ENCODE measurements at places on chromosomes 6 and 20.

GRCh38 chr6:126268092-126268491, 71.8 kb upstream of the CENPW start:
- no peak for DNase-seq

DNA sequence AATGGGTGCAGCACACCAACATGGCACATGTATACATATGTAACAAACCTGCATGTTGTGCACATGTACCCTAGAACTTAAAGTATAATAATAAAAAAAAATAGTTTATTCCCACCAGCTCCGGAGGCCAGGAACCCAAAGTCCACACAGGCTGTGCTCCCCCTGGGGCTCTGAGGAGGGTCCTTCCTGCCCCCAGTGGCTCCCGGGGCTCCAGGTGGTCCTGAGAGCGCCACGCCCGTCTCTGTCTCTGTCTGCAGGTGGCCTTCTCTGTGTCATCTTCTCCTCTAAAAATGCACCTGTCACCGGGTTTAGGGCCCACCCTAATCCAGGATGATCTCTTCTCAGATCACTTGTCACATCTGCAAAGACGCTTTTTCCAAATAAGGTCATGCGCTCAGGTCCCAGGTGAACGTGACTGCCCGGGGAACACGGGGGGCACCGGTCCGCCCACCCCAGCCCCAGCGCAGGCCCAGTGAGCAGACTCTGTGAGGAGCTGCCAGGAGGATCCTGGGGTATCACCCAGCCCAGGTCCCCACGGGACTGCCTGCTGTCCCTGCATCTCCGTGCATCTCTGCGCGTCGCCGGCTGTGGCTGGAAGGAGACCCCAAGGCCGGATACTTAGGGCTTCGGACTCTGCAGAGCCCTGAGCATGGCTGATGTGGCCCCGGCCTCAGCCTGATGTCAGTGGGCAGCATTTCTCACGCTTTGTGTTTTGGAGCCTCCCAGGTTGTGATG, 11.8 kb downstream of the SLCO4A1 start:
- DNase-seq = no peak

DNA sequence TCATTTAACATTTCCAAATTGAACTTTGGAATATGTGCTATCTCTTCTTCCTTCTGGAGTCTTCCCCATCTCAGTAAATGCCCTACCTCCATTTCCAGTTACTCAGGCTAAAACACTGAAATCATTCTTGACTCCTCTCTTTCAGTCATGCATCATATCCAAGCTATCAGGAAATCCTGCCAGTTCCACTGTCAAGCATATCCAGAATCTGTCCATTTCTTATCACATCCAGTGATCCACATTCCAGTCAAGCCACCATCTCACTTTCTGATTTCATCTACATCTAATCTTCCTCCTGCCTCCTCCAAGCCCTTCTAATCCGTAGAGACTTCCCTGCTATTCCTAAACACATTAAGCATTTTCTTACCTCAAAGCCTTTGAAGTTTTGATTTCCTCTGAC, 15.3 kb upstream of the TBC1D32 start:
- no peak for DNase-seq

DNA sequence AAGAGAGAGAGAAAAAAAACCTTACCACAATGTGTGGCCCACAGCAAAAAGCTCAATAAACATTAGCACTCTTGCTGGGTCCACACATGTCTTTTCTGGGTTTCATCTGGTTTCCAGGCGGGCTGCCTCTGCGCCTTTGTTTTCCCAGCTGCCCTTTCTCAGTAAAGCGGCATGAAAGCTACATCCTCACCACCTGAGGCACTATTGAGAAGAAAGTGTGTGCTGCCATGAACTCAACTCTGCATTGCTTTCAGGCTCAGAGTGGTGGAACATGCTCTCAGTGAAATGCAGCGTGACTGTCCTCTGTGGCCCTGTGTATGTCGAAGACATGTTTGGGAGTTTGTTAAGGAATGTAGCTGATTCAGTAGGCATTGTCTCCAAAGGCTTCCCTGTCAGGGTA, 102.3 kb downstream of the LYRM2 start:
- no peak for DNase-seq

GRCh38 chr20:58815448-58815847, 35.3 kb downstream of the GNAS-AS1 start:
- no peak for DNase-seq

DNA sequence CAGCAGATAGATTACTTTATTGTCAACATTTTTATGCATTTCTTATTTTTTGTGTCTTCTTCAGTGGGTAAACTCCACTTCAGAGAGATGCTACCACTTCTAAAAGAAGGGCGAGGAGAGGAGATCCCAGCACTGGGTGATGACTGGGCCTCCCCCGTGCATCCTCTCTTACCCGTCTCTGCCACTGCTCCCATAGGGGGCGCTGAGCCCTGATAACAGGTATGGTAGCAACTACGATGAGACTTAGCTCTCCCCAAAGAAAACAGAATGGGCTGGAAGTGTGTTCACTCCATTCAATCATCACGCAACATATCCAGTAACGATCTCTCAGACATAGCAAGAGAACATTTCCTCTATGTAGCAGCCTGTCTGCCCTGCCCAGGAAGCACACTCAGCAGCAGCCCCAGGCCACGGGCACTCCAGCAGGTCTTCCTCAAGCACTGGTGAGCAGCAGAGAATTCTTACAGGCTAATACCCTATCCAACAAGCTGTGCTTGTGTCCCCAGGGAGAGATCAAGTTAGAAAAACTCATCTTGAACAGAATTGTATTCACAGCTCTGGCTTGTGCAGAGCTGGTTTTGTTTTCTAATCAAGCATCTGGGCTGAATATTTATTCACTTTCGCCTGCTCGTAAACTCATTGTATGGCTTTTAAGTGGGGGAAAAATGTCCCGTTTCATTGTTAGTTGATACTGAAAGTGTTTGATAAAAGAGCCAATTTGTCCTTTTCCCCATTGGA, 533.1 kb upstream of the CDH4 start:
- no peak for DNase-seq

DNA sequence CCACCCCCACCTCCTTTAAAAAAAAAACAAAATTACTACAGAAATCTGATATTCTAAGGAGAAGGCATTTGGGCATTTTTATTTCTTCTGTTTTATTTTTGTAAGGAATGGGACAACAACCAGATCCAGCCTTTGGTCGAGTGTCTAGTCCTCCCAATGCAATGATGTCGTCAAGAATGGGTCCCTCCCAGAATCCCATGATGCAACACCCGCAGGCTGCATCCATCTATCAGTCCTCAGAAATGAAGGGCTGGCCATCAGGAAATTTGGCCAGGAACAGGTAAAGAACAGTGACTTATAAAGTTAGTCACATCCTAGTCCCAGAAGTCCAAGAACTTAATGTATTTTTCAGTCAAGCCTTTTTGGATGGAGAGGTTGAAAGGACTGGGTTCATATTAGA, 133.0 kb downstream of the SULF2 start:
- no peak for DNase-seq

DNA sequence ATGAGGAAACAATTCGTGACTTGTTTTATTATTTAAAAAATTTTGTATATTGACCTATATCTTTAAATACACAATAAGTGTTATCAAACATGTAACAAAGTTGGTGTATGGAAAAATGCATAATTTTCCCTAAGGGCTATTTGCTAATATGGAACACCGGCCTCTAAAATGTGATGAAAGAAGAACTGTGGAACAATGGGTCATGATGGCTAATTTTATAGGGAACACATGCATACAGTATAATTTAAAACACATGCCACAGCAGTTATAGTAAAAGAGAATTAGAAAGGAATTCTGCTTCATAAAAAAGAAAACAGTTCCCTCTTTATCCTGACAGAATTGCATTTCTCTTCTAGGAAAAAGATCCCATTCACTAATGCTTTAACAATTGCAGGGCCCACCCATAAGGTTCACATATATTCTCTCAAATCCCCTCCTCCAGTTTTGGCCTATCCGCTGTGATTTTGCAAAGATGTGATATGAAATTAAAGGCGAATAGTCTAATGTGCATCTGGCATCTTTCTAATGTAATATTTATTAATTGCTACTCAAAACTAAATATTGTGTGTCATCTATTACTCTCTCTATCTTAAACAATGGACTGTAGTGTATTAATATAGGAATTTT, 628.1 kb upstream of the CITED2 start:
- DNase-seq = peak; percentile 61

GRCh38 chr6:89610149-89610642, 28.4 kb downstream of the LYRM2 start:
- peak; percentile 17 for DNase-seq

GRCh38 chr20:59104831-59105230, 58.8 kb upstream of the ZNF831 start:
- no peak for DNase-seq

GRCh38 chr20:57711826-57712225, 2.0 kb upstream of the PMEPA1 start:
- no peak for DNase-seq

- no peak for DNase-seq
Observed at GRCh38 chr6:26021001-26021349, 58.4 kb downstream of the TRIM38 start.

DNA sequence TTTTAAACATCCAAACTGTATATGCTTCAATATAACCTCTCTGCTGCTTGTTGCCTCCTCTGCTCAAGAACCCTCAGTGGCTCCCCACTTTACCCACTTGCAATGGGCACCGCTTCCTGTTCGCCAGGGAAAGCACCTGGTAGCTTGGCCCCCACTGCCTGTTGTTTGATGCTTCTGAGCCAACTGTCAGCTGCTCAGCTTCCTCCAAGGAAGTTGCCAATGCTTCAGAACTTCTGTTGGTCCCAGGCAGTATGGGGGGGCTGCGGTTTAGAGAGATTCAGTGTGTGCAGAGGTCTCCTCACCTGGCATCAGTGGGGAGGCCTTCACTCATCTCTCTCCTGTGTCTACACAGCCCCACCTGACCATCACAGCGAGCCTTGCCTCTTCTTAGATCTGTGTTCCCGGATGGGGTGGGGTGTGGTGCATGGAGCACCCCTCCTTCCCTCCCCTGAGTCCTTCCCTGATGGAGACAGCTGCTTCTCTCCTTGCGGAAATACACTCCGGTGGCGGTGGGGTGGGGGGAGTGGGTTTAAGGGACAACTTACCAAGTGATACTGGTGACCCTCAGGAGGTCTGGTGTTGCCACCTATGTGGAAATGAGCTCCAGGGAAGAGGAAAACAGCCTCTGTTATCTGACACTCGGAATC, 308.1 kb downstream of the CDH26 start:
- DNase-seq = no peak
